Foreskin fibroblast (primary cell): ENCODE measurements at places on chromosomes 2 and 18.

DNA sequence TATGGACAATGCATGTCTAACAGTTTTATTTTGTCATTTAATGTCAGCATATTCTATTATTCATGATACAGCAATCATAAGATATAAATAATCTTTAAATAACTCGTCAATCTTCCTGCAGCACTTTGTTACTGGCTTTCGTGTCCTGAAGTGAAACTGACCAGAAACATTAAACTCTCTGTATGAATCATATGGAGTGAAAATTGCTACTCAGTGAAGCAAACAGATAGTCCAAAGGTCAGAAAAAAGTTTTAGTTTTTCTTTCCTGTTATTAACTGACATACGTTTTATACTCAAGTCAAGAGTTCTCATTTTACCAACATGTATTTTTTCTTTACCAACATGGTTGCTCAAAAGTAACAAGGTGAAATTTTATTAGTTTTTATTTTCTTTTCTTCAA is 106.8 kb upstream of the GALNT5 start:
- DNase-seq: peak; percentile 12

- peak; percentile 85 for DNase-seq
These were observed 42.6 kb upstream of the ROCK2 start for GRCh38 chr2:11387100-11387390.

DNA sequence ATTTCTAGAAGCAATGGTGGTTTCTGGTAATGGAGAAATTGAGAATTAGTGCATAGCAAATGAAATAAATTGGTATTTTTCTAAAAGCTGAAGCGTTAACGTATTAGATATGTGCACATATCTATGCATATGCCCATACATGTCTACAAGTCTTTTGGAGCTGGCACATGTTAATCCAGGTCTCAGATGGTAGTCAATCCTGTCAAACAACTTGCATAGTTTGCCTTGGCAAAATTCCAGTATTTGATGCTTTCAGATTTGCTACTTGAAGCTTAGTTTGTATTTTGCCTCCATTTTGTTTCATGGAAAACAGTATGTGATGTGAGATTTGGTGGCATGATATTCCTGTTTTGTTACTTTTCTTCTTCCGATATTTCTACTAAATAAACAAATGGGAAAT is 304.6 kb downstream of the PARD3B start:
- DNase-seq: no peak

GRCh38 chr2:65483763-65484162 is 51.4 kb upstream of the SPRED2 start:
- DNase-seq: no peak

- no peak for DNase-seq
These were observed 41.7 kb downstream of the SH3BP4 start for GRCh38 chr2:234993541-234993981.

DNA sequence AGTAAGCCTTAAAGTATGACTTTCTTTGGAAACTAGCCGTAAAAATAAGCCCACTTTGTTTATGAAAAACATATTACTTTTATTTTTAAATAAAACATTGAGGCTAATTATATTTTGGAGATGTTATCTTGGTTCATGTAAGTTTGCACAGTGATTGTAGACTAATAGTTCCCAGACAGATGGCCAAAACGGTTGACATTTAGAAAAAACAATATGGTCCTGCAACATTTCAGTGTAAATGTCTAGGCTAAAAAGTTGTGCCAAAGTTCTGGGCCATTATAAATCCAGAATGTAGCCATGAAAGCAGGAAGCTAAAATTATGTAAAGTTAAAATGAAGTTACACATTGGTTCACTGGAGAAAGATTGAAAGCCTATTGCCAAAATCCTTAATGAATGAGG is 43.6 kb downstream of the SLC5A7 start:
- no peak for DNase-seq

GRCh38 chr2:161381546-161381945 is 34.6 kb upstream of the TBR1 start:
- peak; percentile 12 for DNase-seq

GRCh38 chr2:165877565-165878550 is 75.7 kb downstream of the TTC21B start:
- DNase-seq: peak; percentile 80

GRCh38 chr2:158015428-158016076 is 86.1 kb upstream of the UPP2 start:
- no peak for DNase-seq

DNA sequence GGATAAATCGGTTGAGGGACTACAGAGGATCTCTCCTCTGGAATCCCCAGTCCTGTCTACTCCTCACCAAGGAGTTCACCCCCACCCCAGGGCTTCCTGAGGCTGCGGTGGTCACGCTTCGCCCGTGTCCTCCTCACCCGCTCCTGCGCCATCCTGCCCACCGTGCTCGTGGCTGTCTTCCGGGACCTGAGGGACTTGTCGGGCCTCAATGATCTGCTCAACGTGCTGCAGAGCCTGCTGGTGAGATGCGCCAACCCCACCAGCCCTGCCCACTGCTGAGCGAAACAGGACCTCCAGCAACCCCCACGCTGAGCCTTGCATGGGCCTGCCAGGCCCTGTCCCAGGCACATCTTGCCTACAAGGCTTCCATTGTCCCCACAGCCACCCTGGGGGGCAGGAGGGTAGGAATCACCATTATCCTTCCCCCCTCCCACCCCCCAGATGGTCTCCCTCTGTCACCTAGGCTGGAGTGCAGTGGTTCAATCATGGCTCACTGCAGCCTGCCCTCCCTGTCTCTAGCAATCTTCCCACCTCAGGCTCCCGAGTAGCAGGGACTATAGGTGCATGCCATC is 6.7 kb upstream of the CTDSP1 start:
- DNase-seq: no peak

DNA sequence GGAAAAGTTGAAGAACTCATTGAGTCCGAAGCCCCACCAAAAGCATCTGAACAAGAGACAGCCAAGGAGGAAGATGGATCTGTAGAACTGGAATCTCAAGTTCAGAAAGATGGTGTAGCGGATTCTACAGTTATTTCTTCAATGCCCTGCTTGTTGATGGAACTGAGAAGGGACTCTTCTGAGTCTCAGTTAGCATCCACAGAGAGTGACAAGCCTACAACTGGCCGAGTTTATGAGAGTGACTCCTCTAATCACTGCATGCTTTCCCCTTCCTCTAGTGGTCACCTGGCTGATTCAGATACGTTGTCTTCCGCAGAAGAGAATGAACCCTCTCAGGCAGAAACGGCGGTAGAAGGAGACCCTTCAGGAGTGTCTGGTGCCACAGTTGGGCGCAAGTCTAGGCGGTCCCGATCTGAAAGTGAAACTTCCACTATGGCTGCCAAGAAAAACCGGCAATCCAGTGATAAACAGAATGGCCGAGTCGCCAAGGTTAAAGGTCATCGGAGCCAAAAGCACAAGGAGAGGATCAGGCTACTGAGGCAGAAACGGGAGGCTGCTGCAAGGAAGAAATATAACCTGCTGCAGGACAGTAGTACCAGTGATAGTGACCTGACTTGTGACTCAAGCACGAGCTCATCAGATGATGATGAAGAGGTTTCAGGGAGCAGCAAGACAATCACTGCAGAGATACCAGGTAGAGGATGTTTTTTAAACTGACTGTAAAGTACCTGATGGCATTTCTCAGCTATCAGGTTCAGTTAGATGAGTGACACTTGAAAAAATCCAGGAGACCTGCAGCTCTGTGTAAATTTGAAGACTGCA is 111.9 kb downstream of the HAUS1 start:
- DNase-seq: no peak

DNA sequence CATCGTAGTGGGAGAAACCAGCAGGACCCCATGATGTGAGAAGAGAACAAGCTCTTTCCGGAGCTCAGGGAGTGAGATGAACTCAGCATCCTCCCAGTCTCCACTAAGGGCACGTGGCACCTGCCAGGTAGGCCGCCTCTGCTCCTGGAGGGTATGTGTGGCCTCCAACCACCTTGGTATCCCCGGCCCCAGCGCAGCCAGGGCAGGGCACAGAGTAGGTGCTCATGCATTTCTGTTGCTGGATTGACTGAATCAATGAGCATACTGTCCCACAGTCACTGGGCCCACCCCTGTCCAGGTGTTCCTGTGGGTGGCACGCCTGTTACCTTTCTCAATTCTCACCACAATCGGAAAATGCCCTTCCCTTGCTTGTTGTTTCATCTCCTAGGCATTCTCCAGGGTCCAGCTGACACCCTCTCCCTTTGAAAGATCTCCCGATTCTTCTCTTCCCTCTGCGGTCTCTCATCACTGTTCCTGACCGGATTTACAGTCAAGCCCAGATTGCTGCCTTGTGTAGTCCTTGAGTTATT is 138.5 kb upstream of the SMAD2 start:
- DNase-seq: no peak

- peak; percentile 18 for DNase-seq
These were observed 528.4 kb upstream of the SYT4 start for GRCh38 chr18:43805646-43806194.

- DNase-seq: no peak
These were observed 63.2 kb downstream of the GNAL start for GRCh38 chr18:11752116-11752911.

DNA sequence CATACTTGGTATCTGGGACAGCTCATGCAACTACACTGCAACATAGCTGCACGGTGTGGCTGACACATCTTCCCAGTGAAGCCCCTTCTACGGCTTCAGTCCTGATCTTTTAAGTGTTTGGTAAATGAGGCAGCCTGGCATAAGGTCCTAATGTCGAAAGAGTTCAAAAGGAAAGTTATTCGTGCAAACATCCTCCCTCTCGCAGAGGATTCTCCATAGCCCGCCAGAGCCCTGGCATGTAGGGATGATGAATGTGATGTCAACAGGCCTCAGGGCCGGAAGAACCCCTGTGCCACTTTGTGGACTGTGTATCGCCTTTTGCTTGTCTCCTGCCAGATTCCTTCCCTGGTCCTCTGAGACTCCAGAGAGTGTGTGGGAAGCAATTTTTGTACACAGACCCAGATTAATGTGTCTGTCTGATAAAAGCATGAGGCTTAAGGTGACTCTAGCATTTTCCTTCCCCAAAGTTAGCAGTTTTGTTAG is 88.5 kb downstream of the SOCS6 start:
- DNase-seq: peak; percentile 38

- peak; percentile 66 for DNase-seq
These were observed 136.2 kb downstream of the LAMA3 start for GRCh38 chr18:23825496-23825895.

GRCh38 chr2:147430408-147430807 is 414.4 kb upstream of the ACVR2A start:
- no peak for DNase-seq

- DNase-seq: no peak
These were observed 19.5 kb downstream of the BOLA3 start for GRCh38 chr2:74128206-74128605.
